ENCODE measurements at places on chromosomes 11 and 22.

GRCh38 chr11:100687054-100687629, at the start of gene ARHGAP42:
Gene ARHGAP42, plus strand, starts transcription at chr11:100687288. Its CDS starts 391 bp downstream, at chr11:100687679.
- peak; percentile 30 for DNase-seq

- peak; percentile 43 for DNase-seq
Observed at GRCh38 chr11:66568124-66568916, at the start of gene CTSF. Gene CTSF, minus strand, starts transcription at chr11:66568606. Its CDS starts 120 bp downstream, at chr11:66568486.

- DNase-seq, result no peak
Observed at GRCh38 chr11:60362241-60362640, 16.1 kb upstream of the MS4A7 start.

DNA sequence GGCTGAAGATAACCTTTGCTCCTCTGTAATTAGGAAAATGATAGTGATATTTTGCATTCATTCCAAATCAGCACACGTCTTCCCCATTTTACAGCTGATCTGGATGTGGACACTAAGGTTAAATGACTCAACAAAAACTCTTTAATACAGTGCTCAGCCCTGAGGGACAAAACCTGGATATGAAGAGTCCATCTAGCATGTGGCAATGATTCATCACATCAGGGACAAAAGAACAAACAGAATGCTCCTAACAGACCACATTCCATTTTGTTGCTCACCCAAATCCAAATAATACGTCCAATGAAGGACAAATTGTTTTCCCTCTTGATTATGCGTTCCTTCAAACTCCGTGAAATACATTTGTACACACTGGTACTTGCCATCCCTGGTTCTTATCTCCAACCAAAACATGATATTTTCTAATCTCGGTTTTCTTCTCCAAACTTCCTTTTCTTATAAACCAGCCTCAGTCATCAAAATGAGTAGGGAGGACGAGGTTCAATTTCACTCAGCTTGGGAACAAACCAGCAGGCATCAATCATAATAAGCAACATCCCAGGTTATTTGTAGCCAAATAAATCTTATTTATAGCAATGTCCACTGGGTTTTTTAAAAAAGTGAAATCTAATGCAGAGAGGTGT, 53.7 kb upstream of the MTMR2 start:
- no peak for DNase-seq

GRCh38 chr11:8720868-8721608, 38.4 kb downstream of the RPL27A start:
- no peak for DNase-seq

GRCh38 chr22:20965104-20965887, 1.8 kb upstream of the AIFM3 start:
- no peak for DNase-seq

DNA sequence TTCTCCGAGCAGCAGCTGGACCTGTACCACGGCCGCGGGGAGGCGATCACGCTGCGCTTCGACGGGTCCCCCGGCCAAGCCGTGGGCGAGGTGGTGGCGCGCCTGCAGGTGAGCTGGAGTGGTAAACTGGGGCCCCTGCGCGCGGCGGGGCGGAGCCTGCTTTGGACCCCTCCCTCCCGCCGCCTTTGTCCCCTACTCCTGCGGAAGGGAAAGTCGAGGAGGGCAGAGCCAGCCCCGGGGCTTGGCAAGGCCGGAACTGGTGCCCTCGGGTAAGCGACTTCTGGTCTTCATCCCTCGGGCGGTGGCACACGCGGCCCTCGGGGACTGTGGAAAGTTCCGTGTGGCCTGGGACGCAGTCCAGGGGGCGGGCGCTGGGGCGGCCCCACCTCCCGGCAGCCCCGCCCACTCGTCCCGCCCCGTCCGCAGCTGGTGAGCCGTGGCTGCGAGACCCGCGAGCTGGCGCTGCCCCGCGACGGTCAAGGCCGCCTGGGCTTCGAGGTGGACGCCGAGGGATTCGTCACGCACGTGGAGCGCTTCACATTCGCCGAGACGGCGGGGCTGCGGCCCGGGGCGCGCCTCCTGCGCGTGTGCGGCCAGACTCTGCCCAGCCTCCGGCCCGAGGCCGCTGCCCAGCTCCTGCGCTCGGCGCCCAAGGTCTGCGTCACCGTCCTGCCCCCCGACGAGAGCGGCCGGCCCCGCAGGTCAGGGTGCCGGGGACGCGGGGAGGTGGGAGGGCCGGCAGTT, 9.2 kb downstream of the SIPA1 start:
- no peak for DNase-seq

DNA sequence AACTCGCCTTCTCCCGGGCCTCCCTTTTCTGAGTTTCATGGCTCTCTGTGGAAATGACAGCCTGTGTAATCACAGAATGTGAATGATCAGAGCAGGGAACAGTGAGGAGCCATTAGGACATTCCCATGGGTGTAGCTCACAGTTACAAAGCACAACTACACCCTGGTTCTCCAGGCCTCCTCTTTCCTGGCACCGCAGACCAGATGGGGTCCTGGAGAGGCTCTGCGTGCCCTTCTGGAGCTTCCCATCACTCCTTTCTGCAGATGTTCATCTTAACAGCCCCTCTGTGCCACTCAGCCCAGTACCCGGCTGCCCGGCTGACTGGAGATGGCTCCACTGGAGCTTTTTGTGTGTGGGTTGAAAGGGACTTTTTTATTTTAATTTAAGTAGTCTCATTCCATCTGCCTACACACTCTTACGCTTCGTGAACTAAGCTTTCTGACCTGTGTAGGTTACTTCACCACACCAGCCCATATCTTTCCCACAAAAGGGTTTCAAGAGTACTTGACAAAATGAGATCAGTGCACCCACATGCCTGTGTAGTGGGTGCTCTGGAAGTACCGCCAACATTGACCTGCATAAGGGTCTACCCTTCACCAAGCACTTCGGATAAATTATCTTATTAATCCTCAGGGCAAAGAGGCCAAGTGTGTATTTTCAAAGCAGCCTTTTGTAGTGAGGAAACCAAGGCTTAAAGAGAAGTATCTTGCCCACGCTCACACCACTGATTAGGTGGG, 29.8 kb downstream of the SREBF2 start:
- no peak for DNase-seq

GRCh38 chr11:45880772-45881570, 4.5 kb upstream of the MAPK8IP1 start:
- DNase-seq, result no peak

- DNase-seq, result no peak
Observed at GRCh38 chr11:133942577-133942976, 14.2 kb downstream of the IGSF9B start.

GRCh38 chr11:15291885-15292284, 177.2 kb downstream of the INSC start:
- no peak for DNase-seq

DNA sequence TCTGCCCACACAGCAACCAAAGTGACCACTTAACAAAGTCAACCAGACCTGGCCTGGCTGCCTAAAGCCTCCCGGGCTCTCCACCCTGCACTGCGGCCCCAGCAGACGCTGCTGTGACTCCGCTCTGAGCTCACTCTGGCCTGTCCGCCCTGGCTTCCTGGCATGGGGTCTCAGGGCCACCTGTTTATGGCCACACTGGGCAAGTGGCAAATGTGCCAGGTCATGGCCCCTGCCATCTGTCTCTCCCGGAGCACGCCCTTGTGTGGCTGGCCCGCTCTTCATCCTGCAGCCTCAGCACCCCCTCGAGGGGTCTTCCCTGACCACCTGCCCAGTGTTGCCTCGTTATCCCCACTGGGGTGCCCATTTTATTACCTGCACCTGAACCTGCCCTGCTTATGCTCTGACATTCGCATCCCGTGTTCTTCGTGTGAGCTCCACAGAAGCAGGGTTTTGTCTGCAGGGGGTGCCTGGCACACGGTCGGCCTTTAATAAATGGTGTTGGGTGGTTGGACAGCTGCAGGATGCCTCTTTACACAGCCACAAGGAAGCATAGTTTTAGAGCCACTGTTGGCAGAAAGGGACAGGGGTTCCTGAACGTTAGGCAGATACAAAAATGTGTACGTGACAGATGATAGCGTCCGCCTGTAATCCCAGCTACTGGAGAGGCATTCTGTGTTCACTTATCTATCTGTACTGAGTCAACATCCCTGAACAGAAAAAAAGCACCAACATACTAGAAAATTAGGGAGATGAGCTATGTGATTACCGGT, 785.6 kb downstream of the TBC1D22A start:
- DNase-seq, result no peak

GRCh38 chr11:45708887-45709663, 43.7 kb upstream of the CHST1 start:
- no peak for DNase-seq

DNA sequence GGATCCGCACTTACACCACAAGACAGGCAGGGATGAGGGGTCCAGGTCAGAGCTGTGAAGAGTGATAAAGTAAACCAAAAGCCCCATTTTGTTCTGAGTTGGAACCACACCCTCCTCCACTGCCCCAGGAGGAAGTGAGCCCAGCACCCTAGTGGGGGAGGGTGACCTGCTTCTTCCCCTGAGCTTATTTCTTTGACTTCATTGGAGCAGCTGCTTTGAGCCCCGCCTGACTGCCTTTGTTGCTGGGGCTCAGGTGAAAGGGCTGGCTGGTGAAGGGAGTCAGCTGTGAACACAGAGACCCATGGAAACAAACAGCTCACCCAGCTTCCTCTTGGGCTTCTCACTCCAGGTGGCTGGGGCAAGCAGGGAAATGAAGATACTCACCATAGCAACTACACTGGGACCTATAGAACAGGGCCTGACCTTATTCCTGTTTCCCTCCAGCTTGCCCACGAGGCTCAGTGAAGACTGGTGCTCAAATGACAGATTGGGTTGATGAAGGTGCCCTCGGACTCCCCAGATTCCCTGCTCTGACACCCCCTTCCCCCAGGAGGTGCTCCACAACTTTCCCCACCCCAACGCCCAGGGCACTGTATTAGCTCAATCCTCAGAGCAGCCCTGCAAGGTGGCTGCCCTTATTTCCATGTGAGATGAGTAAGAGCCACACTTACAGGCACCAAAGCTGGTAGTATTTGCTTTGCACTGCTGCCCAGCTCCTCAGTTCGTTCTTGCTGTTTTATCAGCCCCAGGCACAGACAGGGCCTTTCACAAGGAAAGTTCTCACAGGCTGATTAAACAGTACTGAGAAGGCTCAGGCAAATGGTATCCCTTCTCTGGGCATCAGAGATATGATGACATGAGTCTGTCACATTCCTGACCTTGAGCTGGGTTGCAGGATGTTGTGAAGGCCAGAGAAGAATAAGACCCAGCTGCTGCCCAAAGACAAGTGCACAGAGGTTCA, 2.4 kb downstream of the UCP2 start:
- no peak for DNase-seq

DNA sequence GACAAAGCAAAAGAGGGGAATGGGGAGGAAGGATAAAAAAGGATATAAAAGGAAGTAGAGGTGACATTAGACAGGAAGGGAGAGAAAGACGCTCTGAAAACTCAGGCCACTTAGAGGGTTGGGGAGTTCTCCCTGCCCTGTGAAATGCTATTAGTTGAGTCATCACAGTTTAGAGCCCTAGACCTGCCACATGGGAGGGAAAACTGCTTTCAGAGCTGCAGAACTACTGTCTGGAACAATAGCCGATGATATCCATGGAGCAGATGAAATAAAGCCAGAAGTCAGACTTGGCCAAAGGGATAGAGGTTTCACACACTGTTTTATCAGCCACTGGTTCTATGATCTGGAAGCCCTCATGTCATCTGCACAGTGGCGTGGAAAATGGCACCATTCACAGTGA, 157.9 kb downstream of the NCAM1 start:
- DNase-seq, result no peak

DNA sequence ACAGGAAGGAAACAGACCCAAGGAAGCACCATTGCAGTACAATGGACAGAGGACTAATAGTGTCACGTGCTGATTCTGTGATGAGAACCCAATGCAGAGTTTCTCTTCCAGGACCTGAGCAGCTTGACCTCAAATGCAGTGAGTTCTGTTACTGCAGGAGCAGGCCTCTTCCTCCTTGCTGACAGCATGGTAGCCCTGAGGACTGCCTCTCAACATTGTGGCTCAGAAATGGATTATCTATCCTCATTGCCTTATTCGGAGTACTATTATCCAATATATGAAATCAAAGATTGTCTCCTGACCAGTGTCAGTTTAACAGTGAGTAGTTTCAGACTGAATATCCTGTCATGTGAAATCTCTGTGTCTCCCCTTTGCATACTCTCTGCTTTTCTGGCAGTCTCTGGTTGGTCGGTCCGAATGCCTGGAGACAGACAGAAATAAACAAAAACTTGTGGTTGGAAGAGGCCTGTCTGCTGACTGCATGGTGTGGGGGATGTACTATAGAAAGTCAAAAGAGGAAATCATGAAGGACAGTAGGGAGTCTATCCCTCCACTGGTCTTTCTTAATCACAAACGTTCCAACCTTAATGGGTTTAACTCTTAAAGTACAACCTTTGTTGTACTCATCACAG, 6.9 kb upstream of the MS4A14 start:
- no peak for DNase-seq

- DNase-seq, result no peak
Observed at GRCh38 chr11:58628446-58628845, 6.0 kb downstream of the CNTF start.

GRCh38 chr22:29937940-29938693, 55.1 kb downstream of the MTMR3 start:
- DNase-seq, result no peak

- peak; percentile 63 for DNase-seq
Observed at GRCh38 chr11:27183672-27184457, 143.2 kb downstream of the BBOX1 start.

- no peak for DNase-seq
Observed at GRCh38 chr11:365831-366230, 3.5 kb upstream of the B4GALNT4 start.

- no peak for DNase-seq
Observed at GRCh38 chr11:134987822-134988221, 575.8 kb upstream of the B3GAT1 start.

DNA sequence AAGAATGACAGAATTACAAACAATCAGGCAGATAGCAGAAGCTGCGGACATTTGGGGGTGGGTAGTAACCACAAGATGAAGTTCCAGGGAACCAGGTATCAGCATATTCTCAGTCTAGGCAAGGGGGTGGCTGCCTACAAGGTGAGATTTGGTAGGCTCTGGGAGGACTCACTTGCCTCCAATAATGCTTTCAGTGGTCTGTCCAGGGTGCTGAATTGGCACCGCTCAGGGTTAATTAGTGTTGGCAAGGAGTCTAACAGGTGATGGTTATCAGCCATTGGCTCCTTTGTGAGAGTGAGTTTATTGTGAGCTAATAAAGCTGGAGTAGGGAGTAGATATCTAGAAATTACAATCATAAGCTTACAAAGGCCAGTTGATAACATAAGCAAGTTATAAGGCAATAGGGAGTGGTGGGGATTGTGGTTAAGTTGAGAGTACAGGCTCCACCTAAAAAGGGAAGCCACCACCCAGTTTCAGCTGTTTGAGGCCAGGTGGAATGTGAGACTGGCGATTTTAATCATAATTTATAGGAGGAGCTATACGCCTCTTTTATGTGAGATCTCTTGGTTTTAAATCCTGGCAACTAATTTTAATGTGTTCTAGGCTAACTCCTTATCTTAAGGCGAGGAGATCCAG, 320.5 kb downstream of the MIAT start:
- no peak for DNase-seq
